HTR-8/SVneo (cell line): ENCODE measurements at places on chromosomes 4 and X.

DNA sequence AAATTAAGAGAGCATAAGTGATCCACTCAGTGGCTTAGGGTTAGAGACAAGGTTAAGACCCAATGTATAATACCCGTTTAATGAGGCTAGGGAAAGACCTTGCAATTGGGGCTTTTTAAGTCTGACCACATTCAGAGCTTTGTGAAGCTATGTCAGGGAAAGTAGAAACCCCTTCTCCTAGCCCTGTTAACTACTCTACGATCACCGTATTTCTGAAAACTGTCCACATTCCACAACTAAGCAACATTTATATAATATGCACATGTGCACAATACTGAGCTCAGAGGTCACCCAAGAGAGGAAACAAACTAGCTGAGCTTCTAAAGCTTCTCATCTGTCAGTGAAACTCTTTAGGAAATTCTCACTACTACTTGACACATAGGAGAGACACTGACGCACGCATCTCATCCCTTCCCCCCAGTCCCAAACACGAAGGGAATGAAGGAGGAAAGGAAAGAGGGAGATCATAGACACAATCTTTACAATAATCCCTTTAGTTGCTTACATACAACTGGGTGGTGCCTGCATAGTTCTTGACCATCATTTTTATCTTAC lies 56.2 kb downstream of the METTL14 start:
- DNase-seq, result no peak

- DNase-seq, result no peak
Measured at GRCh38 chrX:19829814-19830213, 57.6 kb downstream of the SH3KBP1 start.

GRCh38 chr4:16125571-16126445 lies 42.0 kb upstream of the PROM1 start:
- no peak for DNase-seq

- no peak for DNase-seq
Measured at GRCh38 chrX:151084454-151084853, 91.9 kb upstream of the GPR50 start.

DNA sequence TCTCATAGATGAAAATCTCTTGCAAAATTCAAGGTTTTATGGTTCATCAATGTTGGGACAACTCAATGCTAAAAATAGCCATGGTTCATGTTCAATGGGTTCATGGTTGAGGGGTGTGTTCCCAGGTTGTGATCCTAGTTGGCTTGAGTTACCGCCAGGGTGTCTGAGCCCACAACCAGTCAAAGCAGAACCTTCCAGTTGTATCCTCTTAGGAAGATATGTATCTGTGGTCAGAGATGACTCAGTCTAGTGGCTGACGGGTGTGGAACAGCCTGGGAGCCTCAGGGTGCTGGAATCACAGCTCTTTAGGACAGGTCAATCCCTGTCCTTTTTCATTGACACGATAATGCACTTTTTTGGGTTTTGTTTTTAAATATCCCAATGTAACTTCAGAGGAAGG lies 192.3 kb upstream of the NR3C2 start:
- peak; percentile 5 for DNase-seq

DNA sequence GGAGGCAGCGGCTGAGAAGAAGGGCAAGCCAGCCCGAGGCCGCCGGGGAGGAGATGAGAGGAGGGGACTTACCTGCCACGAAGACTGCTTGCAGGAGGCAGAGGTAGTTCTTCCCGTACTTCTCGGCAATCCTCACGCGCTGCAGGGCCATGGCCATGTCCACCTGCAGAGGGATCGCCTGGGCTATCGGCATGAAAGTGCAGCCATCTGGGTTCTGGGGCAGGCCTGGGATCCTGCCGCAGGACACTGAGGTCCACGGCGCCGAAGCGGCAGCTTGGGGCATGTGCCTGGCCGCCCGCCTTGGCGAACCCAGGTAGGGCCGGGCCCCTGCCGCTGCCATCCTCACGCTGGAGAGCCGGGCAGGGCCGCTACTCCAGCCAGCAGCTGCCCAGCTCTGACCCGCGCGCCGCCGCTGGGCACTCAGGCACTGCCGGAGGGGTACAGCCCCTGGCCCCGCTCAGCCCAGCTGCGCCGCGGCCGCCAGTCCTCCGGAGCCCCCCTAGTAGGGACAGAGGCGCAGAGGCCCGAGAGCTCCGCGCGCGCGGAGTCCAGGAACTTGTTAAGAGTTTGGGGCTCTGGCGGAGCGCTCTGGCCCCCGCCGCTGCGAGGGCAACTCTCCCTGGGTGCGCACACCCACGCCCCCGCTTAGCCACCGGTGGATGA lies 16.0 kb downstream of the MCF2 start:
- no peak for DNase-seq

DNA sequence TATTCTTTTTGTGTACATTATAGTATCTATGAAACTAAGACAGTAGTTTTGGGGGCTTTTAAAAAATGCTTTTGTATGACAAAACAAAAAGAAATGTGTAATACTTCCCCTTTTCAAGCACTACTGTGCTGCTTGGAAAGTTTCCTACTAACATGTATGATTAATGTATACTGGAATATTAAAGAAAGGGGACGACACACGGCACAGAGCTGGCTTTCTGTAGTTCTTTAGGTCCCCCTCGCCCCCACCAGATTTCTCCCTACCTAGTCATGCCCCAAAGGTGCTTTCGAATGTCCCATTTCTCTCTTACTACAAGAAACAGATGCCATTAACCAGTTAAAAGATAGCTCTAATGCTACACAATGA lies 1.6 kb upstream of the AP1S2 start:
- DNase-seq, result no peak

DNA sequence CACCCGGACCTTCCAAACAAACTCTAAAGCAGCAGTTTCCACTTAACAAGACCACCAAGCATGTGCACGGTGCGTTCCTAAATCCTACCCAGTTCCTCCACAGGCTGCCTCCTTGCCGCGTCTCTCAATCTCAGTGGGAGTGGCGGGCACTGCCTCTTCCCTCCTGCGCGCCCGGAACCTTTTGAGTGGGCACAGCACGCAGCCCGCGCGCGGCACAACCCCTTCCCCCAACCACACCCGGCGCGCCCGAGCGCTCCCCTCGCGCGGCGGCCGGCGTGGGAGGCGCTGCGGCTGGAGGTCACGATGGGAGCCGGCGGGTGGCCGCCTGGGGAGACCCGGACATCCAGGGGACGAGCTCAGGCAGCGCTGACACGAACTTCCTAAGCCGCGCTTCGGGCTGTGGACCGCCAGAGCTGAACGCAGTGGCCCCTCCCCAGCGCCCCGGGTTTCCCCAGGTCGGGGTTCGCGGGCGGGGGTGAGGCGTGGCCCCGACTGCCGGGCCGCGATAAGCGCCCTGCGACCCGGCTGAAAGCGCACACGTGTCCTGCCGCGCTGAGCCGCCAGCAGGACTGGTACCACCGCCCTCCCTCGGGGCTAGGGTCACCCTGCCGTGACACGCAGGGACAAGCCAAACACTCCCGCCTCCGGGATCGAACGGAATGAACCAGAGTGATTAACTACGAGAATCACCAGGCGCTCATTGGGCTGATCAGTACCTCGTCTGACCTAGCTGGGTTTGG lies at the start of gene ABCG2:
TSS of gene ABCG2 (minus strand) at position 151 of the 740 bp plus-strand sequence. CDS start 18,644 bp downstream, outside the sequence.
- DNase-seq, result peak; percentile 8

- no peak for DNase-seq
Measured at GRCh38 chr4:119097282-119097900, 38.2 kb upstream of the MYOZ2 start.

- DNase-seq, result peak; percentile 12
Measured at GRCh38 chrX:46180258-46180687, 364.9 kb downstream of the ZNF674 start.

DNA sequence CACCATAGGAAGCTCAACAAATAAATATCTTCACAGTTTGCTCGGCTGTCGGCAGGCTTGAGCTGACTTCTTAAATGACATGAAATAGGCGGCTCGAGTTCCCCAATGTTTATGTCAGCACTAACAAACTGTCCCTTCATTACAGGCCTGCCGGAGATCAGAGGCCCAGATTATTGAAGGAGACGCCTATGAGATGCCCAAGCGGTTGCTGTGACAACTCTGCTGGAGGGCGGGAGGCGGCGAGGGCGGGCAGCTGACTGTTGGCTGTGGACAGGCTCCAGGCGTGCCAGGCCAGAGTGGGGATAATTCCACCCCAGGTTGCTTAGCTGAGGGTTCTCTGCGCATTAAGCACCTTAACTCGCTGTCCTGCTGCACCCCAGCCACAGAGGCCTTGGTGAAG lies 39.2 kb upstream of the MSX1 start:
- no peak for DNase-seq

GRCh38 chrX:112083624-112084326 lies 1.2 kb upstream of the TRPC5 start:
- no peak for DNase-seq

- DNase-seq, result no peak
Measured at GRCh38 chr4:85457752-85458467, 17.0 kb upstream of the ARHGAP24 start.

GRCh38 chrX:151814767-151815166 lies 80.2 kb downstream of the CNGA2 start:
- DNase-seq, result no peak

- DNase-seq, result no peak
Measured at GRCh38 chrX:8946563-8946962, 87.4 kb downstream of the FAM9B start.

- DNase-seq, result no peak
Measured at GRCh38 chr4:7759216-7759615, 180.4 kb downstream of the AFAP1 start.

DNA sequence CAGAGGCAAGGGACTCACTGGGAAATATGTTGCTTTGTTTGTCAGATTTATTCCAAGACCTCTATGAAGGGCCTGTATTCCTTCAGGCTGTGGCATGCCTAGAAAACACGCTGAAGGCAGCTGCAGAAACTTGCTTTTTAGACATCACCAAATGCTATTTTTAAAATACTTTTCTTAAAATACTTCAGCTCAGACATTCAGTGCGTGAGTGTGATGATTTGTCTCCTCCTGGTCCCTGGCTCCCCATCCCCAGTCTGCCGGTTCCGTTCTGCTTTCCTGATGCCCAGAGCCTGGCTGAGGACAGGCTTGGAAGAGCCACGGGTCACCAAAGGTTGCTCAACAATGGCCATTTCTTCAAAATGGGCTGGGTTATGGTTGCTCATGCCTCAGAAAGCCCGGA lies 55.0 kb downstream of the PSAPL1 start:
- no peak for DNase-seq

DNA sequence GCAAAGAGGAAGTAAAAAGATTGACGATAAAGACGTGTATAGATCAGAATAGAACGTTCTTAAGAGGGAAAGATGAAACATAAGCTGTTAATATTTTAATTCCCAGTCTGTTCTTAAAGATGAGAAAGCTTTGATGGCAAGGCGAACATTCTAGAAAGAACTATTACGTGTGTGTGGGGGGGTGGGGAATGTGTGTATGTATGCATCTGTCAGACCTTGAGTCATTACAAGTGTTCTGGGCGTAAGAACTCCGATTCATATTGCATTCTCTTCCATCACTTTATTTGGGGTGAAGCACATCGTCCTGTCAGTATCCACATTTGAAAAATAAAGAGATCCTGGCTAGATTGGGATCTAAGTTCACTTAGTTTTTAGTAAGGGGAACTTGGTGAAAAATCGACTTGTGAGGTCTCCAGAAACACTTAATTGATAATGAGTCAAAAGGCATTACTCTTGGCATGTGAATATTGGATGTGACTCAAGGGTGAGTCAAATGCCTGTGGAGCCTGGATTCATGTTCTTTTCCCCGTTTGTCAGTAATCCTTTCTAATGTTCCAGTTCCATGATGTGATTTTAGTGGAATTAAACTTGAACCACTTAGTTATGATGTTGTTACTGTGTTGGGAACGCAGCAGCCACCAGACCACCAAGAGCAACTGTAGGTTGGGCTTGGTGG lies 3.1 kb downstream of the SMS start:
- DNase-seq, result peak; percentile 57

DNA sequence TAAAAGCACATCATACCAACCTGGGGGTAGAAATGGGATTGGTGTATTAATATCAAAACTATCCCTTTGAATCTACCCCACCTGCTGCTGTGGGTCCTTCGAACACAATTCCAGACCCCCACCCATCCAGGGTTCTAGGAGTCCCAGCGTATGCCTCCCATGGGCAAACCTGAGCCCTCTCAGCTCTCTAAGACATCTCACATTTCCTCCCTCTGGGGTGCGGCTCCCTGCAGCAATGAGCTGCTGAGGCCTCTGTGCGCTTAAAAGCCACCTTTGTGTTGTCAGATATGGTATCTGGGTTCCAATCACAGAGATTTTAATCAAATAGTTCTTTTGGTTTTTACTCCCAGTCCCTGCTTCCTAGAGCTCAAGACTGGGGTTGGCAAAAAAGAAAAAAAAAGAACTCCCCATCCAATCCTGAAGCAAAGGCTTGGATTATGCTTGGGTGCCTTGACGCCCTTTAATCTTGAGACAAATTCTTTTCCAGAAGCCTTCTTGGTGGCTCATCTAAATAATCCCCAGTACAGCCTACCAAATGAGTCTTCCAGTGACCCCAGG lies 37.5 kb upstream of the NOCT start:
- DNase-seq, result no peak

DNA sequence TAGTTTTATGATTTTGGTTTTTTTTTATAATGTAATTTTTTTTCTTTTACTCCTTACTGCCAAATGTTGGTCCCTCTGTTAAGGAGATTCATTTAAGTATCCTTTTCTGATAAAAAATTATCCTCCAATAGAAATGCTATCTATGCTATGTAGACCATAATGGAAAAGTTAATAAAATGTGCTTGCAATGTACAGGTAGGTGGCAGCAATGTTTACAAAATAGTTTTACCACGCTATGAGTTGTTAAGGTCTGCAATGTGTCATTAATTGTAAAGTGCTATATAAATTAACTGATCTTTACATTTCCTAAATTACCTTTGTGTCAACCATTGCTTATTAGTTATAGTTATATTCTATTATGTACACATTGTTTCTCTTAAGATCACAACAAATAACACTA lies 3.8 kb upstream of the CENPC start:
- DNase-seq, result peak; percentile 6

GRCh38 chrX:10156199-10157031 lies at the start of gene CLCN4:
TSS of gene CLCN4 (plus strand) at chrX:10156975. CDS start at chrX:10185033, 28,058 bp downstream.
- no peak for DNase-seq

DNA sequence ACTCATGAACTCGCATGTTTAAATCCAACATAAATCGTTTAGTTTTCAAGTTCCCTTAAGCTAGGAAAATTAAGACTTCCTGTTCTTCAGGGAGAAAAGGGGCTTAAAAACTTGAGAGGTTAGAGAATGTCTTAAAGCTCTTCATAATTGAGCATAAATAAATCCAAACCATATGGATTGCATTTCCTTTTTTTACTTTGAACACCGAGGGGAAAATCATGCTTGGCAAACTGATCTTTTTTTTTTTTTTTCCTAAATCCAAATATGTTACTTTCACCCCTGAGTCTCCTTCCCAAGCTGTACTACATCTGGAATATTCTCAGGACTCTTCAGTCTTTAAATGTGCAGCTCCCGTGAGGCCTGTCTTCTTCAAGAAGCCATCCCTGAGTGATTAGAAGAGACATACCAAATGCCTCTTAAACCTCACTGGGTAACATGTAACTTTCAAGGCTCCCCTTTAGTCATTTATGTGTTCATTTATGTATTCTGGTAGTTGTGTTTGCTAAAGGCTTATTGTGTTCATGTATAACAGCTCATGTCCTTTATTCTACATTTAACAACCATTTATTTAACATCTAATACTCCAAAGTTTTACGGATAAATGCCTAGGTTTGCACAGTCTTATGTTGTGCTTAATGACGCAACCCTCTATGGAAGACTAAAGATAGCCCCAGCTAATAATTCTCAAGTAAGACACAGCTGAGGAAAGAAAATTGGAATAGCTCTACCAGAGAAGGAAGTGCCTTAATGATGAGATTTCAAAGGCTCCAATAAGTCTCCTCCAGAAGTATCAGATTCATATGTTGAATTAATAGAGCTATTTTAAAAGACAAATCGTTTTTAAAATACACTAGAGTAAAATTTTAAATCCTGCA lies 107.0 kb downstream of the AGTR2 start:
- DNase-seq, result no peak

GRCh38 chr4:78020677-78021076 lies 36.4 kb upstream of the FRAS1 start:
- DNase-seq, result no peak
